NCI-H748 treated with DMSO at 0.1 percent for 48 hours (cell line): ENCODE measurements at places on chromosomes 16 and 17.
A peak's percentile ranks its signal among the peaks of the same experiment; 100 is the strongest.

GRCh38 chr17:33874617-33875060 is 380.4 kb upstream of the CCL2 start:
- no peak for DNase-seq

GRCh38 chr16:54503011-54503855 is 216.6 kb upstream of the IRX3 start:
- peak; percentile 12 for DNase-seq

- no peak for DNase-seq
Observed at GRCh38 chr17:28018439-28019070, 23.9 kb upstream of the NLK start.

DNA sequence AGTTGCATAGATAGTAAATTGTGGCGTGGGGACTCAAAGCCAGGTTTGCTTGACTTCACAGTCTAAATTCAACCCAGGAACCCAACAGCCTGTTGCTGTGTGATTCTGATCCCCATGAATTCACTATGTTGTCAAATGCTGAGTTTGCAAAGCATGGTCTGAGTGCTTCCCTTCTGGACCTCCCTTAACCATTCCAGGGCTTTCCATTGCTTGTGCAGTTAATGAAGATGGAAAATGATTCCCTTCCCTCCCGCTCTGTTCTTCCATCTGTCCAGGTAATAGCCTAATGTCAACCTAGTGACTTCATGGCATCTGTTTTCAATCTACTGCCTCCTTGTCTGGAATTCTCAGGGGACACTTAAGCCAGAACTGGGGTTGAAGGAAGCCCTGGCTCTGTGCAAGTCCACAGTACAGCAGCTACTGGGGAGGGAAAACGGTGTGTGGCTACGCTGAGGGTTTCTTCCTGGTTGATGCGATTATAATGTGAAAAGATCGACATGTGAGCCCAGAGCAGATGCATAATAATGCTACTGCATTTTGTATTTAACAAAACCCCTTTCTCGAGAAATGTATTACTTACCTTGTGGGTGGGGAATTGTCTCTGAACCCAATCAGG is 206.7 kb downstream of the CDH13 start:
- DNase-seq, result no peak
